Occipital lobe (tissue), 3 donors: ENCODE measurements at places on chromosomes 3 and 15. TPM values are rescaled to one million over a fixed set of nuclear protein-coding genes. Genes with fewer than 3 reads are reported as not detected.
A peak's percentile ranks its signal among the peaks of the same experiment; 100 is the strongest.

GRCh38 chr3:159447841-159448240, 540.8 kb upstream of the IL12A start:
- DNase-seq, result no peak

DNA sequence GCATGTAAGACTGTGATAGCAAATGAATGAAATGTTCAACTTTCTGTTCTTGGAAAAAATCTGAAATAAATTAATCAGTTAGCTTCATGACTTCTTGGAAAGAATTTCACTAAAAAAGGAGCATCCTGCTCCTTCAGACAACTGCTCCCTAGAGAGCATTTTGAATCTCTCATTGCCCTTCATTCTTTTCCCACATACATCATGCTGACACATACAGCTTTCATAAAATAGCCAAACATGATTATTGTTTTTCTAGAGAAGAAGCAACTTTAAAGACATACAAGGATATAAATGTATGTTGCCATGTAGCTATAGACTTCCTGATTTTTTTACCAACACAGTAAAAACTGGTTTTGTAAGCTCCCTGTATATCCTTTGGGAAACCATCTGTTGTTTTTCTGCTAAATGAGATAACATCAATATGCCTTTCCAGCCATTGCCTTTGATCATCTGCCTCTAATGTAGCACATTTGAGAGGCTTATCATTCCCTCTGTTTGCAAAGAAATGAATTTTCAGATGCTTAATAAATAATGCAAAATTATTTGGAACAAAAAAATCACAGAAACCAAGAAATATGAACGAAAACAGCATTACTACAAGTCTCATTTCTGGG, 248.2 kb upstream of the GPR149 start:
- DNase-seq, result no peak

DNA sequence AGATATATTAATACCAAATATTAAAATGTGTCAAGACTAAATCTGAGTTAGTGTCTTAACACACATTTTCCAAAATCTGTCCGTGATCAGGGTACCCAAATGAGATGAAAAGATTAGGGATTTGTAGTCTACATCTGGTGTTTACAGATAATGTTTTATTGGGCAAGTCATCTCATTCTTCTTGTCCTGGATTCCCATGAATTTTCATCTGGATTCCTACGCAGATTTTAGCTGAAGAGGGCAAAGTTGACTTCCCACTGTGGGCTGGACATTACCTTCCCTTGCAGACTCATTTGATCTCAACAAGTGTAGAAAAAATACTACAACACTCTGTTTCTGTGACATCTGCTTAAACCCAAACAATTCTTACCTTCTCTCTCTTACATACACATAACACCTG, 79.1 kb downstream of the CEP63 start:
- no peak for DNase-seq

DNA sequence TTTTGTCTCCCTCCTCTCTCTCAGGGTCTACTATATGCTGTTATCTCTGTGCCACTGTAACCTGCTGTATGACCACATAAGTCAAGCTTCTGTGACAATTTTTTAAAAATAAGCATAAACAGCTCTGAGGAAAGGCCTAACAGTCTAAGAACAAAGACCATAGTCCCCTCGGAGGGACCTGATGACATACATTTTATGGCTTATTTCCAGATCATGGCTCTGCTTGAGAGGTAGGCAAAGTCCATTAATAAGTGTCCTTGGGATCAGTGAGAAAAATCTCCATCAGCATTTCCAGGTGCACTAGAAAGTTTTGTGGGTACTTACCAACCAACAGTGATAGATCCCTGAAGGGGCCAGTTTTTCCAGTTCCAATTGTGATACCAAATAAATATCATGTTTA, 123.8 kb downstream of the TNIK start:
- no peak for DNase-seq

GRCh38 chr3:72032441-72033135, 247.6 kb upstream of the PROK2 start:
- DNase-seq, result peak; percentile 78

- no peak for DNase-seq
Measured at GRCh38 chr15:95371664-95372063, 958.8 kb upstream of the NR2F2 start.

DNA sequence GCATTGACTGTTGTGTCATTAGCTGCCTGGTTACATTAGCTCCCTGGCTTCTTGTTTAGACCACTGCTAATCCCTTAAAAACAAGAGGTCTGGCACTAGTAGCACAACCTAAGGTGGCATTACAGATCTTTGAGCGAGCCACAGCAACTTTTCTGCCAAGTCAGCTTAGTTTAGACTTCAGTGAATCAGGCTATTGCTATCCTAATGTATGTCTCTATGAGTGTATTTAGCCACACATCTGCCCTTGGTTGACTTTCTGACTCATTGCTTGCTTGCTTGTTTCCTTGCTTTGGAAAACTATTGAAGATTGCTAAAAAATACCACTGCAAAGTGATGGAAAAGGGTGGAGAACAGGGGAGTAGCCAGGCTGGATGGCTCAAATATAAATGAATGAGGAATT, 50.2 kb downstream of the CHP1 start:
- no peak for DNase-seq

Gene TRPM1
- not detected for total RNA-seq

DNA sequence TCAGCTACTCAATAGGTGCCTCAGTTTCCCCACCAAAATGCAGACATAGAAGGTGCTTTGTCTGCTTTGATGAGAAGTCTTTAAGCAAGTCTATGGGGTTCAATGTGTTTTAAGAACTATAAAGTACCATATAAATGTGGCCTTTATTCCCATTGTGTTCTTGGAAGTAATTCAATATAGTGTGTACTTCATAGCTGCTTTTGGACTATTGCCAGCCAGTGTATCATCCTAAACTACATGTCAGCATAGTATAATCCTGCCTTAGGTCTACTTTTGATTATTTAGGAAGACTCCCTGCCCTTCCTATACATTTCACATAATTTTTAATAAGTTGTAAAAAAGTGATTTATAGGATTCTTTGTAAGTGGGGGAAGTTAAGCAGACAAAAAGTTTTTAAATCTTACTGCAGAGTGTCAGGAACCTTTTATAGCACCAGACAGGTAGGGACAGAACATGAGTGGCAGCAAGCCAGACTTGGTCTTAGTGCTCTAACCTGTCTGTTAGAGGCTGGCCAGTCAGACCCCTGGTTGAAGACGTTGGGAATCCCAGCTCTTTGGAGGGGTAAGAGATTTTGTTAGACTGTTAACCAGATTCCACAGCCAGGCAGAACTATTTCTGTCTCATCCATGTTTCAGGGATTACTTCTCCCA, 48.4 kb downstream of the MLH1 start:
- no peak for DNase-seq

DNA sequence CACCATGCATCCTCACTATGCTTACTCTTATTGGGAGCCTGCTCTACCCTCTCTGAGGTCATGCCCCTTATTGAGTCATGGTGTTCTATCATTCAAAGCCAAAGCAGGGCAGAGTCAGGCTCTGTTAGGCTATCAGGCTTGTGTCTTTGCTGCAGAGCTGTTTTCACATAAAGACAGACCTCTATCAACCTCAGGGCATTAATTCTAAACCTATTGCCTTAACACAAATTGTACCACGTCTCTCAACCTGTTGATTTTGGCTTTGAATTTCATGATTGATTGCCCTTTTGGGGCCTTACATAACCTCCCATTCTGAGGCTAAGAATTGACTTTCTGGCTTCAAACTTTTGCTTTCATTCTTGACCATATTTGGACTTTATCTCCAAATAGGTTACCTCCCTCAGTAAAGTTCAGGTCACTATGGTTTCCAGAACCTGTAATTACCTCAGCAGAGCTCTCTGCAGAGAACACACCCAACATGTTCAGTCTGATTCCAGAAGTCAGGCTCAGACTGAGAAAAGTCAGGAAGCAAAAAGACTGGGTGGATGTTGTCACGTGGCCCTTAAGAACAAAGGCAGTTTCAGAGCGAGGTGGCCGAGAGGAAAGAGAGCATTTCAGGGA, 221.4 kb upstream of the NANOGP8 start:
- no peak for DNase-seq

DNA sequence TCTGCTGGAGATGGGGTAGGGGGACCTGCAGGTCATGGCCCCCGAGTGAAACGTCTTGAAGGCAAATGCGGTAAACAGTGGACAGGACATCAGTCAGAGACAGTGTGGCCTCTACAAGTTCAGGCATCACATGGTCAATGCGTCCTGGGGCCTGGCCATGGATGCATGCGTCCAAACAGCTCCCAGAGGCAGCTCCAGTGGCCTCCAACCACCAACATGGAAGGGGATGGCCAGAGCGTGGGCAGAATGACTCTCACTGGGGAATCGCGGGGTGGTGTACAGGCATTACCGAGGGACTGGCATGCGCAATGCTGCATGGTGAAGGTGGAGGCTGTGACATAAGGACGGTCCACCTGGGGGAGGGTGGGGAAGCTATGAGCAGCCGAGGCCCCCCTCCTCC, 35.6 kb upstream of the IQSEC1 start:
- no peak for DNase-seq

DNA sequence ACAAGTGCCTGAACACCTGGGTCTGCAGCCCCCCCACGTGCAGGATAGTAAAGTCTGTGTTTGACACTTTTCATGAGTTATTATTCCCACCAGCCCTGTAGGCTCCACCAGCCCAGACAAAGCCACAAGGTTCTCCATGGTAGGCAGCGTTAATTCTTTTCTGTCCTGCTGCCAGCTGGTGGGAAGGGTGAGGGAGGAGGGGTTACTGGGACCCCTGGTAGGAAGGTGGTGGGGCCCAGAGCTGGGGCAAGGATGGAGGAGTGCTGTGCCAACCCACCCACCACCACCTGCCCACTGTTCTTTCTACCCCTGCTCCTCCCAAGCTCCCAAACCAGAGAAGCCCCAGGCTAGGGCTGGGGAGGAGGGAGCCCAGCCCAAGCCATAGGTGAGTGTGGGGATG, 20.8 kb upstream of the SEMA3F start:
- DNase-seq, result no peak

Gene PPP1R14D
- total RNA-seq, result not detected

Gene MESP1
- total RNA-seq, result 1.6 TPM

GRCh38 chr3:177495566-177495965, 298.3 kb upstream of the TBL1XR1 start:
- no peak for DNase-seq

DNA sequence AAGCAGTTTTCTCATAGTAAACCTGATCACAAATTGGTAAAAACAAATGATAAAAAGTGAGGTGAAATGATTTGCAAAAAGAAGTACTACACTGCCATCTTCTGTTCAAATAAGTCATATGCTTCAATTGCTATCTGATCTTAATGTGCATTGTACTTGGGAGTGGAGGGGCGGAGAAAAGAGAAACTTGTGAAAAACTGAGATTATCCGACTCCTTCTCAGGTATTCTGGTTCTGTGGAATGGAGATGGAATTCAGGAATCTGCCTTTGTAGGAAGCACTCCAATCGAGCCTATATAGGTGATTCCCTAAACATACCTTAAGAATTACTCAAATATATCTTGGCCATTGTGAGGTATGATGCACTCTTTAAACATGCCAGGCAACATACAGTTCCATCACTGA, 180.6 kb downstream of the CHL1 start:
- DNase-seq, result no peak

Gene CNTN3
- 16.2 TPM for total RNA-seq

Gene EFCAB12
- total RNA-seq, result 0.16 TPM

Gene ATP13A5
- under 0.01 TPM for total RNA-seq
